Adrenal gland (tissue), 19 donors: ENCODE measurements at places on chromosomes 16 and 17.

GRCh38 chr17:66582373-66583111, 252.4 kb upstream of the CACNG5 start:
- H3K4me1 ChIP-seq: peaks cover 26% of the 10 kb centered on the region
- H3K27me3 ChIP-seq: no peaks in the 10 kb centered on the region
- no peak overlapping the region for H3K4me3 ChIP-seq

DNA sequence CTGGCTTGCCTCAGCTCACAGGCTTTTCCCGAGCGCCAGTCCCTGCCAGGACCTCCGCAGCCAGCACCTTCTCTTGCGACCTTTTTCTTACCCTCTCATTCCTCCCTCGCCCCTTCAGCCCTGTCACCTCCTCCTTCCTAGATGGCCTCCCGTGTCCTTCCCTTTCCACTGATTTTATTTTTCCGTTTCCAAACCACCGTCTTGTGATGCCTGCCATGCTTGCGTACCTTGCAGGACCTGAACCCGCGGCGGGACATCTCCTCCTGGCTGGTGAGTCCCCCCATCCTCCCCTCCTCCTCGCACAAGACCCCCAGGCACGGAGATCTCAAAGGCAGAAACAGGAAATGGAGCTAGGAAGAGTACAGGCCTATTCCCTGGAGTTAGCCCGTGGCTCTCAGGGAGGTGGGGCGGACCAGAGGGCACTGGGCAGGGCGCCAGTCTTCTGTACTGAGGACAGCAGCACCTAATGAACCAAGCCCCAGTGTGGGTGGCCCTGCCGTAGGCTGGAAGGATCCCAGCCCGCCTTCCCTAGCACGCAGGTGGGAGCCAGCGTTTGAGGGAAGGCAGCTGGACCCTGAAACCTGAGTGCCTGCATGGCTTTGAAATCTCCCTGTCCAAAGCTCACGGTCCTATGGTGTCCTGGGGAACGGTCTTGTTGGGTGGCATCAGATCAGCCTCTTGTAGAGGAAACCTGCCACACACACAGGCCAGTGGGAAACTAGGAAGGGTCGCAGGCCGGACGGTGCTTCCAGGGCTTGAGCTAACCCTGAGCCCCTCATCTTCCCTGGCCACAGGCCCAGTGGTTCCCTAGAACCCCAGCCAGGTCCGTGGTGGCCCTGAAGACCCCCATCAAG, 612 bp downstream of the CISD3 start:
- peaks cover 46% of the 10 kb centered on the region for H3K4me1 ChIP-seq
- H3K27ac ChIP-seq: peak overlapping the region; percentile 82
- no peaks in the 10 kb centered on the region for H3K36me3 ChIP-seq
- DNase-seq: peak; percentile 79

- H3K36me3 ChIP-seq: no peaks in the 10 kb centered on the region
- no peaks in the 10 kb centered on the region for H3K27me3 ChIP-seq
- H3K4me3 ChIP-seq: no peak overlapping the region
- no peak for DNase-seq
- peaks cover 33% of the 10 kb centered on the region for H3K4me1 ChIP-seq
These were observed 15.9 kb upstream of the SLC38A10 start for GRCh38 chr17:81310949-81311550.

GRCh38 chr16:27425961-27426360, 24.0 kb downstream of the IL21R start:
- no peaks in the 10 kb centered on the region for H3K36me3 ChIP-seq
- no peak for DNase-seq
- H3K4me1 ChIP-seq: no peaks in the 10 kb centered on the region
- no peaks in the 10 kb centered on the region for H3K27me3 ChIP-seq
- H3K4me3 ChIP-seq: no peak overlapping the region

GRCh38 chr16:4673387-4674046, 19.8 kb upstream of the NUDT16L1 start:
- peaks cover 48% of the 10 kb centered on the region for H3K36me3 ChIP-seq
- H3K4me3 ChIP-seq: no peak overlapping the region
- no peak for DNase-seq
- H3K4me1 ChIP-seq: peaks cover 24% of the 10 kb centered on the region
- no peaks in the 10 kb centered on the region for H3K27me3 ChIP-seq

DNA sequence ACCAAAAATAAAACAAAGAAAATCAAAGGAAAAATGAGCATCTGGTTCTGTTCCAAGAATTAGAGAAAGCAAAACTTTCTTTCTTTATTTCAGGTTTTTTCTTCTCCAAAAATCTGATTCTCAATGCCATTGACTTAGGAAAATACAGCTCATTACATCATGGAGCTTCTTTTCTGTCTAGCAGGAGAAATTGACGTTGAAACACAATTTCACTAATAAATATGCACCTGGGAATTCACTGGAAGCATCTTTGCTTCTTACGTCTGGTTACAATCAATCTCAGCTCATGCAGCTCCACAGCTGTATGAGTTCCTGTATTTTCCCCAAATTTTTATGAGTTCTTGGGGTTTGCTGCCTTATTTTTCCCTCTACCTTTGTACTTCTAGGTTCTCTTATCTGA, 1568.6 kb upstream of the GOT2 start:
- H3K27me3 ChIP-seq: no peaks in the 10 kb centered on the region
- DNase-seq: no peak
- H3K36me3 ChIP-seq: no peaks in the 10 kb centered on the region

DNA sequence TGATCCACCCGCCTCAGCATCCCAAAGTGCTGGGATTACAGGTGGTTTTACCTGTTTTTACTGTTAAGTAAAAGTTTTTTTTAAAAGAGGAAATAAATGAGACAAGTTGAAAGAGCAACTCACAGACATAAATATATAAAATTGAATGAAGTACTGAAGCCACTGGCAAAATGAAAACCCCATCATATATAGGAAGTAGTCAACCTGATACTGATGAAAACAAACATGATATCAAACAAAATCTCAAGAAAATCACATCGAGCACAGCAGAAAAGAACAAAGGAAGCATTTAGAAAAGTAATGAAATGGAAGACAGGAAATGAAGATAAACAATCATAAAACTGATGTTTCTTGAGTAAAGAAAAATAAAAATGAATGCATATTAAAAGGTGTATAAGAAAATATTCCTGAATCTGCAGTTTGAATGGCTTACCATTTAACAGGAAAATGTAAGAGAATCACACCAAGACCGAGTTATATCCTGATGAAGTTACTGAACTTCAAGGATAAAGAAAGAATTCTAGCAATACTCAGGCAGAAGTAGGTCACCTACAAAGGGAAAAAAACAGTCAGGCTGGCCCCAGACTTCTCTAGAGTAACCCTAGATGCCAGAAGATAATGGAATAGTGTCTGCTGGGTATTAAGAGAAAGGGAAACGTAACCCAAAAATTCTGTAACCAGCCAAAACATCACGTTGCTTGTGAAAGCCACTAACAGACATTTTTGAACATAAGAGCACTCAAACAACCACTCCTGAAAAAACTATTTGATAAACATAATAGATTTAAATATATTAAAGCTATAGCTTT, 31.5 kb downstream of the UBE2G1 start:
- peaks cover 41% of the 10 kb centered on the region for H3K4me1 ChIP-seq
- no peaks in the 10 kb centered on the region for H3K27me3 ChIP-seq
- no peak overlapping the region for H3K27ac ChIP-seq
- H3K4me3 ChIP-seq: no peak overlapping the region
- no peaks in the 10 kb centered on the region for H3K36me3 ChIP-seq
- DNase-seq: no peak

DNA sequence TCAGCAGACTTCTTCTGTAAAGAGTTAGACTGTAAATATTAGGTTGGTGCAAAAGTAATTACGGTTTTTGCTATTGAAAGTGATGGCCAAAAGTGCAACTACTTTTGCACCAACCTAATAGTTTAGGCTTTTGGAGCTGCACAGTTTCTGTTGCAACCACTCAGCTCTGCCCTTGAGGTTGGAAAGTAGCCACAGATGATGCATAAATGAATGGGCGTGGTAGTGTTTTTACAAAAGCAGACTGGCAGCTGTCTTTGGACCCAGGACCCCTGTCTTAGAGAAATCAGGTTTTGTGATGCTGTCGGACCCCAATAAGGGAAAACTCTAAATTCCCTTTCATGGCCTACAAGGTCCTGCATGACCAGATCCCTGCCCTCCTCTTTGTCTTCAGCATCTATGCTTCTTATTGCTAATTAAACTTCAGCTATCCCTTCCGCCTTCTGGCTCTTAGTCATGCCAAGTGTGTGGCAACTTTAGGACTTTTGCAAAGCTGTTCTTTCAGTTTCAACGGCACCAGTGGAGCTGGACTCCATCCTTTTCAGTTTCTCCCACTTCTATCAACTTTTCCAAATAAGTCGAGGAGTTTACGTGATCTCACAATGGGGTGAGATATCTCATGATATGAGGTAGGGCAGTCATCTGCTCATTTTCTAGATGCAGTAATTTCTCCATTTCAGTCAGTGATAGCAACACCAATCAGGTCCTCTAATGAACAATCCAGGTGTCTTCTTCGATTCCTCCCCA, 232.3 kb downstream of the XYLT1 start:
- no peaks in the 10 kb centered on the region for H3K36me3 ChIP-seq
- no peaks in the 10 kb centered on the region for H3K4me1 ChIP-seq
- no peak overlapping the region for H3K4me3 ChIP-seq
- no peak overlapping the region for H3K27ac ChIP-seq

GRCh38 chr16:73022534-73022933, 25.4 kb downstream of the ZFHX3 start:
- H3K27me3 ChIP-seq: no peaks in the 10 kb centered on the region
- peak; percentile 47 for DNase-seq
- no peak overlapping the region for H3K27ac ChIP-seq
- no peaks in the 10 kb centered on the region for H3K36me3 ChIP-seq
- peaks cover 66% of the 10 kb centered on the region for H3K4me1 ChIP-seq

DNA sequence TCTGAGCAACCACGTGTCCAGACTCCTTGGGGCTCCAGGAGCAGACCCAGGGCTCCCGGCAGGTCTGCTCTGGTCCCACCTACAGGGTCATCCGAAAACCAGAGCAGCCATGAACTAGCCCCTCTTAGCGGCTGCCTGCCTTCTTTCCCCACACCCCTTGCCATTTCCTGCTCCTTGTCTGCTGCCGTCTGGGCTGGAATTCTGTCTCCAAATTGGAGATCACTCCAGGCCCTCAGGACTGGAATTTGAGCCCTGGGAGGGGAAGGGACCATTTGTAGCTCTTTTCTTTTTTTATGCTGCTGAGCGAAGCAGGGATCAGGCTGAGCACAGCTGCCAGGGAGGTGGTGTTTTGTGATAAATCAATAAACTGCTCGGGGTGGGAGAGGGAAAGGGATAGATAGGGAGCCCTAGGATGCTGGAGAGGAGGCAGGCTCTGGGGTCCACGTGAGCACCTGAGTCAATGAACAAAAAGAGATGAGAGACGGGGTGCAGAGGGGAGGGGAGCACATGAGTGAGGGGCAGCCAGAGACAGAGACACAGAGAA, 257.5 kb downstream of the ENGASE start:
- H3K27me3 ChIP-seq: peaks cover 3% of the 10 kb centered on the region
- no peaks in the 10 kb centered on the region for H3K4me1 ChIP-seq
- no peak overlapping the region for H3K27ac ChIP-seq

GRCh38 chr16:85663891-85664321, 24.8 kb downstream of the GINS2 start:
- peaks cover 4% of the 10 kb centered on the region for H3K4me1 ChIP-seq
- no peak overlapping the region for H3K27ac ChIP-seq
- H3K27me3 ChIP-seq: no peaks in the 10 kb centered on the region
- H3K36me3 ChIP-seq: peaks cover 90% of the 10 kb centered on the region
- peak; percentile 82 for DNase-seq

- H3K27ac ChIP-seq: peak overlapping the region; percentile 100
- H3K4me3 ChIP-seq: peak overlapping the region; percentile 35
- peak; percentile 99 for DNase-seq
- no peaks in the 10 kb centered on the region for H3K27me3 ChIP-seq
- H3K36me3 ChIP-seq: no peaks in the 10 kb centered on the region
These were observed 627 bp upstream of the P4HB start for GRCh38 chr17:81860756-81861568.

DNA sequence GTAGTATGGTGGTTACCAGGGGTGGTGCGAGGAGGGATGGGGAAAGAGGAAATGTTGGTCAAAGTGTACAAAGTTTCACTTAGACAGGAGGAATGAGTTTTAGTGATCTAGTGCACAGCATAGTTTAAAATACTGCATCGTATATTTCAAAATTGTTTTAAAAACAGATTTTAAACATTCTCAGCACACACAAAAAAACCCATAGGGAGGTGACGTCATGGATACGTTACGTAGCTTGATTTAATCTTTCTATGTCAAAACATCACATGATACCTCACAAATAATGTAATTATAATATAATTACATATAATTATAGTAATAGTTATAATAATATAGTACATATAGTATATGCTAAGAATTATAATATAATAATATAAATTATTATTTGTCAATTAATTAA, 614.2 kb downstream of the TMEM114 start:
- no peaks in the 10 kb centered on the region for H3K27me3 ChIP-seq
- no peaks in the 10 kb centered on the region for H3K36me3 ChIP-seq
- DNase-seq: no peak
- H3K27ac ChIP-seq: no peak overlapping the region
